ENCODE measurements at places on chromosomes 11 and 22. TPM values are rescaled to one million over a fixed set of nuclear protein-coding genes. Genes with fewer than 3 reads are reported as not detected.

The OR1S1 gene
- not detected for total RNA-seq

The LUZP2 gene
- not detected for total RNA-seq

The OR4D5 gene
- total RNA-seq: not detected

The TRIM51 gene
- total RNA-seq: not detected

The LRRC55 gene
- total RNA-seq: 0.17 TPM

The CLTCL1 gene
- total RNA-seq: 11.8 TPM

All from pericardium fibroblast (primary cell).